Ecto neural progenitor cell (in vitro differentiated cells): ENCODE measurements at places on chromosomes 1 and 21.

- DNase-seq, result peak; percentile 59
Measured at GRCh38 chr1:15876357-15877055, 29.0 kb downstream of the SPEN start.

- DNase-seq, result no peak
Measured at GRCh38 chr1:27557596-27558340, 46.2 kb downstream of the AHDC1 start.

DNA sequence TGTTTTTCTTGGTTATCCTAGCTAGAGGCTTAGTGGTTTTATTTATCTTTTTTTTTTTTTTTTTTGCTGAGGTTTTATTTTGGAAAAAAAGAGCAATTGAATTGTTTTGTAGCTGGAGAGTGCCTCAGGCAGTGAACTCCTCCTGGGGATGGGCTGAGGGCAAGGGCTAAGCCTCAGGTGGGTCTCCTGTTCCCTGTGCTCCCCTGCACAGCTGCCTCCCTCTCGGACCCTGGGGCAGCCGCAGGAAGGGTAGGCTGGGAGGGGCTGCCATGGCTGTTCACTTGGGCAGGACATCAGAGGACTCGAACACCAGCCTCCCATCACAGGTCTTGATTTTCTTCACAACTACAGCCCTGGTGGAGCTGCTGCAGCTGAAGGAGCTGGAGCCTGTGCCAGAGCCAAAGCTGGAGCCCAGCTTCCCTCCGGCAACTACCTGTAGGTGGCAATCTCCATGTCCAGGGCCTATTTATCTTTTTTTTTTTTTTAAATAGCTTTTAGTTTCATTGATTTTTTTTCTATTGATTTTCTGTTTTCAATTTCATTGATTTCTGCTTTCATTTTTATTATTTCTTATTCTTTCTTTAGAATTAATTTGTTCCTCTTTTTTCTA lies 28.9 kb downstream of the LEPR start:
- no peak for DNase-seq

DNA sequence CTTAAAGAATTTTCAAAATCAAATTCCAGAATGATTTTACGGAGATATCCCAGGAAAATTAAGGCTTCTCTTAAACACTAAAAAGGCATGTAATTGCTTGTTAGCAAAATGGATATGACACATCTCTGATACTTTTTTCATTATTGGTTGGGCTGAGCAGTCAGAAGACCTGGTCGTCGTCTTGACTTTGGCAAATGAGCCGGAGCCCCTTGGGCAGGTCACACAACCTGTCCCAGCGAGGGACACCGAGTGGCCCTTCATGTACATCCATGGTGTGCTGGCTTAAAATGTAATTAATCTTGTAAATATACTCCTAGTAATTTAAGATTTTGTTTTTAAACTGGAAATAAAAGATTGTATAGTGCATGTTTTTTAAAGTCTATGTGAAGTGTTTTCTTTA lies 33.9 kb downstream of the IFNGR2 start:
- no peak for DNase-seq

GRCh38 chr1:145979746-145980456 lies 15.4 kb downstream of the POLR3GL start:
- no peak for DNase-seq

DNA sequence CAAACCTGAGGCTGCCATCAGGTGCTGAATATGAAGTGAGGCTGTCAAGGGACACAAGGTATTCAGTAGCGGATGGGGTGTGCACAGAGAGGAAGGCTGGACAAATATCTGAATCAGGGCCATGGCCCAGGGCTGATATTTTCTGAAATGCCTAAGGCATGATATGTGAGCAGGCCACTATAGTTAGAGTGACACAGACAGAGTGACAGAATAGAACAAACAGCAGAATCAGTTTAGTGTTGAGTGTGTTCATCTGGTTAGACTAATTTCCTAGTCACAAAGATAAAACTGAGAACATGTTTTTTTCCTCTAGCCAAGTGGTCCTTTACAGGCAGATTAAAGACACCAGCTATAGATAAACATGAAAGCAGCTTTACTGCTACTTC lies 3.9 kb downstream of the OVAAL start:
- no peak for DNase-seq

- DNase-seq, result no peak
Measured at GRCh38 chr1:6358757-6359201, 34.8 kb downstream of the ACOT7 start.

DNA sequence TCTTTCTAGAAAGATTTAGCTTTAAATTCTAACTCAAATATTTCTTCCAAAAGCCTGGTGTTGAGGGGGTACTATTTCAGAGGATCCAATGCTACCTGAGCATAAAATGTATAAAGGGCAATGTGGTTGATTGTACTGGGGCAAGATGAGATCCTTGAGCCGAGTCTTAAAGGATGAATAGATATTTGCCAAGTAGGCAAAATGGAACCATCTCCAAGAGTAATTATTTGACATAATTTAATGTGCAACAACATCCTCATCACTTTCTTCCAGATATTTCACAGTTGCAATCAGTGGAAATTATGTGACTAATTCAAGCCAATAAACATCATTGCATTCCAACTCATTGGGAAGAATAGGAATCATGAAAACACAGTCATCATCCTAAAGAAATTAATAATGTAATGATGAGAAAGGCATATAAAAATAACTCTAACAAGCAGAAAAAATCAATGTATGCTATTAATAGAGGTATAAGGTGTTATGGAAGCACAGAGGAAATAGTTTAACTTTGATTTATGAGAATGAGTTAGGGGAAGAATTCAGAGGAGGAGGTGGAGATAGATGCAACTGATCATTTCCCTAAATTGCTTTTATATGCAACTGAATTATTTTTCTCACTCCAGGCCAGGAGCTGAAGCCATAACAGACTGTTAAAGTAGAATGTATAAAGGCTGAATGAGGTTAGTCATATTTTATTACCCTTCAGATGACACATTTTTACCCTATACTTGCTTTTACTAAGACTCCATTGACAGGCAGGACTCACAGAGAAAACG lies 30.0 kb upstream of the RGS4 start:
- DNase-seq, result no peak

GRCh38 chr1:58721247-58721820 lies 21.5 kb upstream of the MYSM1 start:
- DNase-seq, result no peak

- no peak for DNase-seq
Measured at GRCh38 chr21:45776971-45777370, 133.4 kb downstream of the PCBP3 start.

GRCh38 chr1:65235867-65236805 lies 73.2 kb upstream of the DNAJC6 start:
- DNase-seq, result no peak

DNA sequence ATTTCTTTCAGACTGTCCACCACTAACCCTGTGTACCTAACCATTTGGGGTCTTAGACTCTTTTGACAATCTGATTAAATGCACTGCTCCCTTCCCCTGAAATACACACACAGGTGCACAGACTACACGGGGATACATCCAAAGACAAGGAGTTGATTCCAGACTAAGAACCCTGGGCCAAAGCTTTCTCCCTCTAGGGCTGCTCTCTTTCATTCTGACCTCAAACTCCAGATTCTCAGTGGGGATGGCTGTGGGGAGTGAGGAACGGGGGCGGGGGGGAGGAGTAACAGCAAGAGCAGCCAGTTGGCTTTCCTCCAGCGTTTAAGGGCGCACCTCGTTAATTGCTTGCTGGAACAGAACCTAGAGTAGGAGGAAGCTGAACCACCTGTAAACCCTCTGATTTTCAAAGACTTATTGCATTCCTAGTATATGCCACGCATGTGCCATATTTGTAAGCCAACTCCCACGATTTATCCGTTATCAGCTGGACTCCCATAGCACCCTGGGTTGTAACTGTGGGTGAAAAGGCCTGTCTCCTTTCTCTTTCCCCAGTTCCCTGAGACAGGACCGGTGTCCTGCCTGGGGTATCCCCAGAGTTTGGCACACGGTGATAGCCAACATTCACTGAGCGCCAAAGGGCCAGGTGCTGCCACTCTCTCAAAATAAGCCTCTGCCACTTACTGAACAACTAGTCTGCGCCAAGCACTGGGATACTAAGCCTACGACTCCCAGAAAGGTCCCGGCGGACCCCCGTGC lies 920 bp downstream of the MTHFR start:
- no peak for DNase-seq

DNA sequence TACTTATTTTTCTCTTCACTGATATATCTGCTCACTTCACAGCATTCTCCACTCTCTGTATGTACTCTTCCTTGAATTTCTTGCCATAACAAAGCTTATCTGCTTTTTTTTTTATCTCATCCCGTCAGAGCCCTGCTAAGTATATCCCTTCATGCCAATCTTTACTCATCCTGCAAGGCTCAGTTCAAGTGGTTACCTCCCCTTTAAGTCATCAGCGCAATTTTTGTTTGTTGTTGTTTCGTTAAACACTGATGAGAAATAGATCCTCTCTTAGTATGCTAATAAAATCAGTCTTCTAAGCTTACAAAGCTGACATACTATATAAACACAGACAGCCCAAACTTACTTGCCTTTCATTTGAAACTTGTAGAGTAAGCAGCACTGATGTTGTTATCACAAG lies 17.8 kb downstream of the COL24A1 start:
- DNase-seq, result no peak

GRCh38 chr1:2257245-2257627 lies 29.1 kb downstream of the SKI start:
- no peak for DNase-seq

- DNase-seq, result peak; percentile 97
Measured at GRCh38 chr1:113904674-113905434, at the start of the genes AP4B1 and DCLRE1B. AP4B1 (minus strand) TSS chr1:113904799; CDS start chr1:113904717, 82 bp downstream. DCLRE1B (plus strand) TSS chr1:113905326; CDS start chr1:113905587, 261 bp downstream.

DNA sequence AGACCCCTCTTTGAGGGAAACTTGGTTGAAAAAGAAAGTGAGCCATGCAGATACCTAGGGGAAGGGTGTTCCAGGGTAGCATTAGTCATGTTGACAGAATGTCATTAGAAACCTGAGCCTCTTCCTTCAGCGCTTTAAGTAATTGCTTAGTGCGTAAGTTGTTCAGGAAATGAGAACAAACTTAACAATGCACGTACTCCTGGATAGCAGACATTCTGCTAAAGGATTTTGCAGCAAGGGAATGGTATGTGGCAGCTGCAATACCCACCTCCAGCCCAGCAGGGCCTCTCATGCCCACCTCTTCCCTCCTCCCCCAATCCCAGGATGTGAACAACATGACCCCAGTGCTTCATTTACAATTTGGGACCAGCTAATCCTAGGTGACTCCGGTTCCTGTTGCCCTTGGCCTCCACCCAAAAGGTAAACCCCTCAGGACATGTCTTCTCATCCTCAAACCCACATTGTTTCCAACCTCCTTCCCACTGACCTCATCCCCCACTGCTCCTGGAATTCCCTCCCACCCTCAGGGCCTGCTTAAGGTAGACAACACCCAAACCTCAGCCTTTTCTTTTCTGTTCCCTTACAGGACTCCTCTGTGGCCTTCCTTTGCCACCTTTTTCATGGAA lies 98.0 kb upstream of the BCAR3 start:
- no peak for DNase-seq

GRCh38 chr1:169779970-169780369 lies 14.7 kb downstream of the METTL18 start:
- DNase-seq, result no peak

- no peak for DNase-seq
Measured at GRCh38 chr1:17890815-17891191, 135.7 kb downstream of the ACTL8 start.

- DNase-seq, result no peak
Measured at GRCh38 chr1:200634261-200635122, 13.9 kb upstream of the KIF14 start.

GRCh38 chr1:196308176-196308575 lies 300.1 kb downstream of the KCNT2 start:
- no peak for DNase-seq

DNA sequence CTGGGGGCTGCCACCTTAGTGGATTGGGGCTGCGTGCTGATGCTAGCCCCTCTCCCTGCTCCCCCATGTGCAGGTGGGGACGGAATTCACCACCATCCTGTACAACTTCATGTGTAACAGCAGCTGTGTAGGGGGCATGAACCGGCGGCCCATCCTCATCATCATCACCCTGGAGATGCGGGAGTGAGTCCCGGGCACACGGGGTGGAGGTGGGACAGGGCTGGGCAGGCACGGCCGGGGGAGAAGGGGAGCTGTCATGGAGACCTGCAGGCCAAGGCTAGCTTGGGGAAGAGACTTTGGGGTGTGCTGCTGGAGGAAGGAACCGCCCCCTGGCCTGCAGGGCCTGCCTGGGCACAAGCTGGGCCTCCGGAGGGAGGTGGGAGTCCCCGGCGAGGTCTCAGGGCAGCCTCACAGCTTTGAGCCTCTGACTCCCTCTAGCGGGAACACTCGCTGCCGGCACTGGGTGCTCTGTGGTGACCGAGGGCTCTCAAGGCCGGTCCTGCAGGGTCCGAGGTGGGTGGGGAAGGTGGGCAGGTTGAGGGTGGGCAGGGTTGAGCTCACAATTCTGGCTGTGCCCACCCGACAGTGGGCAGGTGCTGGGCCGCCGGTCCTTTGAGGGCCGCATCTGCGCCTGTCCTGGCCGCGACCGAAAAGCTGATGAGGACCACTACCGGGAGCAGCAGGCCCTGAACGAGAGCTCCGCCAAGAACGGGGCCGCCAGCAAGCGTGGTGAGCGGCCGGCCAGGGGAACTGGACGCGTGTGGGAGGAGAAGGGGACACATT lies 25.0 kb upstream of the CCDC27 start:
- DNase-seq, result peak; percentile 71

DNA sequence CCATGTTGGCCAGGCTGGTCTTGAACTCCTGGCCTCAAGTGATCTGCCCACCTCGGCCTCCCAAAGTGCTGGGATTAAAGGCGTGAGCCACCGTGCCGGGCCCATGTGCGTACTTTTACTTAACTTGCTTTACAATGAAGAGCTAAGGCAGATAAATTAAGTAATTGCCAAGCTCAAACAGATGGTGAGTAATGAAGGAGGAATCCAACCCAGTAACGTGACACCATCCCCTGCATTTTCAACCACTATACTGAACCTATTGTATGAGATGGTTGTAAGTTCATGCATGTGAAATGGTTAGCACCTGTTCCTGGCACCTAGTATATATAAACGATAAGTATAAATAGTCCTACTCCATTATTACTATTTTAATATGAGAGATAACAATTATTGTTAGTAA lies 588.0 kb upstream of the BEND5 start:
- no peak for DNase-seq

DNA sequence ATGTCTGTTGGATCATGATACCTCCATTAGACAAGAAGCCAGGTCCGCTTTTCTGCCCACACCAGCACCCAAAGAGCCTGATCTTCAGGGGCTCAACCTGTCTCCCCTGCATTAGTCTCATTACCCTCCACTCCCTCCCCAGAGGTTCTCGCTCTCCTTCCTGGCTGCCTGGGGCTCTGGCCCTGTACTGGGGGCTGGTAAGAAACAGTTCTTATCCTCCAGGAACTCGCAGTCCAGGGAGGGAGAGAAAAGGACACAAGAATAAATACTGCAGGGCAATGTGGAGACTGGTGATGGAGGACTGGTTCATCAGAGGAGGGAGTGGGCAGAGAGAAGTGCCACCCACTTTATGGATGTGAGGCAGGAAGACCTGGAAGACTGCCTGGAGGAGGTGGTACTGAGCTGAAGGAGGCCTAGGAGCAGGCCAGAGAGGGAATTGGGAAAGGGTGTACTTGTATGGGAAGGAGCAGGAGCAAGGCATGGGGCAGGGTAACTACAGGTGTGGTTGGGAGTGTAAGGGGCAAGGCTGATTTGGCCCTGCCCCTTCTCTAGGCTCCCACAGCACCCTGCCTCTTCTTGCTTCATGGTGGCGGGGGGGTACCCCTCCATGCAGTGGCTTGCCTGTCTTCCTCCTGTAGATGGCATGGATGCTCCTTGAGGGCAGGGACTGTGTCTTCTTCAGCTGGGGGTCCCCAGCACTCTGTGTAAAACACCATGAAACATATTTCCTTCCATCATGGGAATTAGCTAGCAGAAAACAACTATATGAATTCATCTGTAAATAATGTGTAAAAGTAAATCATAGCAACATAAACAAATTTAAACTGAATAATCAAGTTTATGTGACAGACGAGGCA lies 5.0 kb downstream of the LRRC71 start:
- no peak for DNase-seq
